ENCODE measurements at places on chromosomes 7 and 10.
A peak's percentile ranks its signal among the peaks of the same experiment; 100 is the strongest.

DNA sequence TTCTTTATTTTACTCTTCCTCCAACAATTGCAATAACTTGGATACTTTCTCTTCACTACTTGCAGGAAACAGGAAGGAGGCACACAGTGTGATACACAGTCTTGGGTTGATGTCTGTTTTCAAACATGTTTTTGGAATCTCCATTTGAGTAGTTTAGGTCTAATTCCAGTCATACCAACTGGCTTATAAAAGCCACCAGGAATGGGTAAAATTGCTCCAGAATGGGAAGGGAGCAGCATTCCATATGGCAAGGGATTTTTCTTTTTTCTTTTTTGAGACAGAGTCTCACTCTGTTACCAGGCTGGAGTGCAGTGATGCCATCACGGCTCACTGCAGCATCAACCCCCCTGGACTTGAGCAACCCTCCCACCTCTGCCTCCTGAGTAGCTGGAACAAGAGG lies 545.1 kb upstream of the GALNT17 start:
- DNase-seq, result no peak

- no peak for DNase-seq
Measured at GRCh38 chr10:49612513-49613164, 1.2 kb upstream of the CHAT start.

DNA sequence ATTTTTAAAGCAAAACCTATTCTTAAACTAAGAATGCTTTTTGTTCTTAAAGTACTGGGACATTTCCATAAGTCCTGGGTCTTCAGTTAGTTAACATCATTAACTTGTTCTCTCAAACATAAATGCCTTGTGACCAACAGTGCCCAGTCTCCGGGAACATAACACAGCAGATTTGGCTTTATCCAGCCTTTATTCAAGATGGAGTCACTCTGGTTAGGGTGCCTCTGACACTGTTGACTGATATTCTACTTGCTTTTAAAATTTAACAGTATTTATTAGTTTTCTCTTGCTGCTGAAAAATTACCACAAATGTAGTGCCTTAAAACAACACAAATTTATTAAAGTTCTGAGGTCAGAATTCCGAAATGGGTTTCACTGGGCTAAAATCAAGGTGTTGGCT lies 44.1 kb downstream of the AVL9 start:
- DNase-seq, result no peak

DNA sequence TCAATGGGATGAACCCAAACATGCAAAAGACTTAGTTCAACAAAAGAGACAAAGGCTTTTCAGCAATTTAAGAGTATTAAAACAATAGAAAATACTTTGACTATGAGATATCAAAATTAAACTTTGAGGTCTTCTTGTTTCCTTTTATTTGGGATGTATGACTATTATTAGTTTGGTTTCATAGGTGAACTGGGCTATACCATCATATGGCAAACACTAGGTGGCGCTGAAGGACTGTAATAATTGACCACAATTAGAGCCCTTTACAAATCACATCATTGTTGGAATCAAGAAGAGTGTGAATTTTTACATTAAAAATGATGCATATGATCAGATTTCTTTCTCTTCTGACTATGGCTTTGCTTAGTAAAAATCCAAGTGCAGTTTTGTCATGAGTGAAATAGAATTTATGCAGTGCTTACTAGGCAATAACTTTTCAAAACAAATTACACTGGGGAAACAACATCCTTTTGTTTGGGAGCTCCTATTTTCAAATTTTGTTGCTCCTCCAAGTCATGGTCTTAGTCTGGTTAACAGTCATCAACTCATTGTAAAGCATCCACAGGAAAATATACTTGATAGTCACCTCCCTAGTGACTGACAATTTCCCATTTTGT lies 14.7 kb upstream of the NXPH1 start:
- no peak for DNase-seq

- no peak for DNase-seq
Measured at GRCh38 chr7:109964780-109965179, 1126.1 kb upstream of the LRRN3 start.

DNA sequence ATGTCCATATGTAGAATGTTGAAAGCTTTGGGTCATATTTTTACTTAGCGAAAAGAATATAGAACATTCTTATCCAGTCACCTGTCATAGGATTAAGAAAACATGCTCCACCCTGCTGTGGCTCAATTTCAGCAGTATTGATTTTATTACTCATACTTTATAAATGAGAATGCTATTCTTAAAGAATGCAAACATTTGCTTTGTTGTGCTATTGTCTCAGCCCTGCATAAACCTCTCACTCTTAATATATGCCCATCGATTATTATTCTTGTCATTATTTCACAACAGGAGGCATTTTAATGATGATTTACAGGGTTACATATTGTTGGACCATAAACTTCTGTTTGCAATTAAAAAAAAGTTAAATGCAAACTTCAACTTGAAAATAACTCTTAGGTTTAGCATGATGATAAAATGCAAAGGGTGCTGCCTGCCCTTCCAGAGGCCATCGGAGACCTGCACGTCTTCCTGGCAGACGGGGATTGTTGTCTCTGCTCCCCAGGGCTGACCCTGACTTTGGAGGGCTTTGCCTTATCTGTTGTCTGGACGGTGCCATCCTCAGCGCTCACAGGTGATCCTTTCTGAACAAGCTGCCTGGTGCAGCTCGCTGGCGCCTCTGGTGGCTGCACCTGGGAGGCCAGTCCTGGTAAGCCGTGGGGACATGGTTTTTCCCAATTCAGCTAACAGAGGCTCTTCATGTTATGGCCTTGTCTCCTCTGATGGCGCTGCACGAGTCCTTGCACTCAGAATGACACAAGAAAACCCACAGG lies 50.0 kb upstream of the SHH start:
- no peak for DNase-seq

GRCh38 chr7:30074422-30075030 lies 46.3 kb downstream of the PLEKHA8 start:
- DNase-seq, result peak; percentile 37

DNA sequence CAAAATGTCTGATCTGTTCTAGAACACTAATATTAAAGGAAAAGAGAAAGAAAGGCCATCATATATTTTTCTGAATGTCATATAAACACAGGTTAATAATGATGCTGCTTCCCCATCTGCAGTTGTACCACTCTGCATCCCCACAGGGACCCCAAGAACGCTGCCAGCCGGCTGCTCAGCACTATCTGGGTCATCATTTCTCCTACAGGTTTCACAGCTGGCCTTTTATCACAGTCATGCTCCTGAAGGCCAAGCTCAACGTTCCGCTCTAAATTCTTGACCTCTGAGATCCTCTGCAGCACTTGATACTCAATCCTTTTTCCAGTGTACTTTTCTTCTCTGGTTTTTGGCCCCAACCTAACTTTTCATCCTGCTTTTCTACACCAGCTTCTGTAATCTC lies 4.8 kb downstream of the IDI1 start:
- no peak for DNase-seq

- DNase-seq, result no peak
Measured at GRCh38 chr10:86670290-86670811, 2.0 kb downstream of the LDB3 start.

DNA sequence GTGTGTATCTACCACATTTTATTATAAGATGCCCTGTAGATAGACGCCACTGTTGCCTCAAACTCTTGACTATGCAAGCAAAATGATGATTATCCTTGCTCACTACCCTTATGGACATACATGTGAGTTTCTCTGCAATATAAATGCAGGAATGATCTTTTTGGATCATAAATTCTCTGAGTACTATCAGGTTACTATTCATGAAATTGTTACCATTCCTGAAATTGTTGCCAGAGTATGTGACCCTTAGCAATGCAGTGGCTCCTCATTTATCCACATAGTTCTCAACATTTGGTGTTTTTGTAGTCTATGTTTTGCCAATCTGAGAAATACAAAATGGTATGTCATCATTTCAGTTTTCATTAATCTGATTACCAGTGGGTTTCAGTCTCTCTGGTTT lies 166.2 kb upstream of the FAM3C start:
- no peak for DNase-seq

DNA sequence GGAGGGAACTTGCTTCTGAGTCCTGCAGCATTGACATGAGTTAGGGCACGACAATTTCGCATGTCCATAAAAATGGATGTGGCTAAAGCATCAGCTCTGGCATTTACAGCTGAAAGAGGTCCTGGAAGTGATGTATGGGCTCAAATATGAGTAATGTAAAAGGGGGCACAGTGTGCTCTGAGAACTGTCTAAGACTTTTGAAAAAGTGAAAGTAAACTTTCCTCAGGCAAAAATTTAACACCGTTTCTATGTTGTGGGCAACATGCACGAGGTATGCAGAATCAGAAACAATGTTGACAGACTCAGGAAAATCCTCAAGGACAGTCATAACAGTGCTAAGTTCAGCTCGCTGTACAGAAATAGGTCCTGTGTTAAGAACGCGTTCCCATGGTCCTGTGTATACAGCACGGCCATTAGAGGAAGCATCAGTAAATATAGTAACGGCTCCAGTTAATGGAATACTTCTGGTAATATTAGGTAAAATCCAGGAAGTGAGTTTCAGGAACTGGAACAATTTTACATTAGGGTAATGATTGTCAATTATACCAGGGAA lies 37.9 kb upstream of the AKR1C2 start:
- no peak for DNase-seq

DNA sequence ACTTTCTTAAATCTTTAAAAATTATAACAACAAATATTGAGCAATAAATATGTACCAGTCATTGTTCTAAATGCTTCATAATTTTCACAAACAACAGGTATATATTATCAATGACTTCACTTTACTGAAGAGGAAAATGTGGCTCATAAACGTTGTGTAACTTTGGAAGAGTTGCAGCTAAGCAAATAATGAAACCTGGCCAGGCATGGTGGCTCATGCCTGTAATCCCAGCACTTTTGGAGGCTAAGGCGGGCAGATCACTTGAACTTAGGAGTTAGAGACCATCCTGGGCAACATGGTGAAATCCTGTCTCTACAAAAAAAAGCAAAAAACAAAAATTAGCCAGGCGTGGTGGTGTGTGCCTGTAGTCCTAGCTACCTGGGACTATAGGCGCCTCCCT lies 71.9 kb upstream of the AMPH start:
- DNase-seq, result no peak

DNA sequence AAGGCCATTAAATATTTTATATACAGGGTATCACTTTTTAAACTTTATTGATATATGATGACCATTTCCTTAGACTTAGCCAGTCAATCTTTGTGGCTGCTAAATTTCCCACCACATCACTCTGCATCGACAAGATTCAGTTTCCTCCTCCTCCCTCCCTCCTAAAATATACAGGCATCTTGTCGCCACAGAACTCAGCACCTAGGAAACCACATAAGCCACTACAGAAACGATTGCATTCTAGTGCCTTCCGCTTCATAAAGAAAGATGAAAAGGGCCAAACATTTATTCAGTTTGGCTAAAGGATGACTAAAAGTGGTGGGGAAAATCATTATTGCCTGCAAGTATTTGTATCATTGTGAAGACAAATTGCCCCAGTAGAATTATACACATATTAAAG lies 30.7 kb downstream of the ERCC6 start:
- no peak for DNase-seq

DNA sequence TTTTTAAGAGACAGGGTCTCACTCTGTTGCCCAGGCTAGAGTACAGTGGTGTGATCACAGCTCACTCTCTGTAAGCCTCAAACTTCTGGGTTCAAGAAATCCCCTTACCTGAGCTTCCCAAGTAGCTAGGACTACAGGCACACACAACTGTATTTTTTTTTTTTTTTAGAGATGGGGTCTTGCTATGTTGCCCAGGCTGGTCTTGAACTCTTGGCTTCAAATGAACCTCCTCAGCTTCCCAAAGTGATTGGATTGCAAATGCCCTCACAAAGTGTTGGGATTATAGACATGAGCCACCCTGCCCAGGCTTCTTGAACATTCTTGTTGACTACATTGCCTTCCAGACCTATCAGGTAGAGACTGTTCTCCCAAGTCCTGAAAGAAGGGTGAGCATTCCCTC lies 72.6 kb downstream of the WNT2 start:
- DNase-seq, result no peak

GRCh38 chr10:8240861-8241260 lies 186.4 kb downstream of the GATA3 start:
- no peak for DNase-seq

DNA sequence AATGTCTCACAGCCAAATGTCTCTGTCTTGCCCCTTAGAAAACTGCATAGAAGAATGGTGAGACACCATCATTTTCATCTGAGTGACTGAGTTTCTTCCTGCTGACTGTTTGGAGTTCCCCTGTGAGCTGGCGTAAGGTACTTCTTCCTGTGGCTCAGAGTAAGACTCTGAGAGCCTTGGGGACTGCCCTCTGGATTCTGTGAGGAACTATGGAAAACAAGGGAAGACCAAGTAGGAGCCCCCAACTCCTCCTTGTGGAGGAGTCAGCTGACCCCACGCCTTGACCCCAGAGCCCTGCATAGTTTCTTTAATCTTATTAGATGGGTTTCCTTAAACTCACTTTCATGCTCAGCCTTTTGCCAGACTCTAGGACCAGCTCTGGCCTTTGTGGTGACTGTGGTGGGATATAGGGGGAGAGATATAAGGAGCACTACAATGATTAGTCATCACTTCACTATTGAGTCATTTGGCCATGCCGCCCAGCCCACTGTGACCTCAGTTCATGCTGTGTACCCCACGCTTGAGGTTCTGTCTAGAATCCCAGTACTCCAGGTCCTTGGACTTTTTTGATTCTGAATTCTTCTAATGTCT lies 51.8 kb upstream of the FAM133B start:
- no peak for DNase-seq

GRCh38 chr10:112698133-112698817 lies 251.3 kb downstream of the VTI1A start:
- no peak for DNase-seq

GRCh38 chr7:150399421-150400007 lies 20.4 kb downstream of the ZNF775 start:
- DNase-seq, result no peak

GRCh38 chr7:100584683-100585510 lies 1.0 kb downstream of the LRCH4 start:
- no peak for DNase-seq

DNA sequence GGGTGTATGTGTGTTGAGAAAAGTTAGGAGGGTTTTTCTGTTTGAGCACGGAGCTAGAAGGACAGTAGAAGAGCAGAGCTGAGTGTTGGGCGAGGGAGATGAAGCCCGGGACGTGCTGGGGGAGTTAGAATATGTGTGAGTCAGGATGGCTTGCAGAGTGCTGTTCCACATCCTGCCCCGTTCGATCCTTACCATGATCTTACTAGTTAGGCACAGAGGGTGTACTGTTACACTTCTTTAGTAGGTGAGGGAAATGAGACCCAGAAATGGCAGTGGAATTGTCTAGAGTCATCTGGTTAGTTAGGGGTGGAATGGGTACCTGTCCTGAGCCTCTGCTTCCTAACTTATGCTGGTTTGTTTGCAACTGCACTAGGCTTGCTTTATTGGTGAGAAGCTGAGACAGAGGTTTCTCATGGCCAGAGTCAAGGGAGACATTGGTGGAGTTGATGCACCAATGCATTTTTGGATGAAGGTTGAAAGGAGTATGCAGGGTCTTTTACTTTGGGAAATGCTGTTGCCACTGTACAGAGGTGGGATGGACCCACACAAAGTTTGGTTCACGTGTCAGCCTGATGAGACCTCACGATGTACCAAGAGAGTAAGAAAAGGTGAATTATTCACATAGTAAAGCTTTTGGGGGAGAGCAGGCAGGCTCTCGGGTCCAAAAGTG lies 42.4 kb downstream of the CCNY start:
- no peak for DNase-seq
